ENCODE measurements at places on chromosomes 5 and 9. TPM values are rescaled to one million over a fixed set of nuclear protein-coding genes. Genes with fewer than 3 reads are reported as not detected.

Gene ZNF300
- 15.6 TPM for total RNA-seq

DNA sequence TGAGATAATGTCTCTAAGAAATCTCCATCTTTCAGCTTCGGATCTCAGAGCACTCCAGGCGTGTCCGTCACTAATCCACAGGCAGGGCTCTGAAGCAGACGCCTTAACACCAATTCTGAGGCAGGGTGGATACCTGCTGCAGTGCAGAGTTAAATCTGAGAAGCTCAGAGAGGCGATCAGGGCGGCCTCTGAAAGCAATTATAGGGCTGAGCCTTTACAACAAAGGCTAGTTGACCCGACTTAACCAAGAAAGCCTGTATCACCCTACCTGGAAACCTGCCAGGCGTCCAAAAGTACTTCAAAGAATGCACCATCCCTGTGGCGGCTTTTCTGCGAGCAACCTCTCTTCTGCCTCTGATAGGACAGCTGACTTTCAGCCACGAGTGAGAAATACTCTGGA is 134.8 kb upstream of the MSX2 start:
- H3K4me1 ChIP-seq, result peaks cover 13% of the 10 kb centered on the region

Gene PDLIM7
- 494 TPM for total RNA-seq

- DNase-seq, result no peak
- H3K36me3 ChIP-seq, result peaks cover 36% of the 10 kb centered on the region
- no peak overlapping the region for H3K4me3 ChIP-seq
- peak overlapping the region; percentile 76 for H3K27ac ChIP-seq
- peaks cover 4% of the 10 kb centered on the region for H3K4me1 ChIP-seq
Measured at GRCh38 chr5:123582550-123583285, 70.7 kb downstream of the CSNK1G3 start.

- H3K4me1 ChIP-seq, result peaks cover 13% of the 10 kb centered on the region
- peak overlapping the region; percentile 23 for H3K27ac ChIP-seq
- no peaks in the 10 kb centered on the region for H3K27me3 ChIP-seq
- DNase-seq, result no peak
- H3K4me3 ChIP-seq, result no peak overlapping the region
Measured at GRCh38 chr9:116855881-116856662, 169.0 kb downstream of the TRIM32 start.

- DNase-seq, result no peak
- peaks cover 7% of the 10 kb centered on the region for H3K27me3 ChIP-seq
- H3K4me3 ChIP-seq, result no peak overlapping the region
Measured at GRCh38 chr5:8844206-8844605, 701.7 kb downstream of the SEMA5A start.

GRCh38 chr5:64292611-64293215 is 127.1 kb downstream of the RNF180 start:
- H3K4me3 ChIP-seq, result no peak overlapping the region

DNA sequence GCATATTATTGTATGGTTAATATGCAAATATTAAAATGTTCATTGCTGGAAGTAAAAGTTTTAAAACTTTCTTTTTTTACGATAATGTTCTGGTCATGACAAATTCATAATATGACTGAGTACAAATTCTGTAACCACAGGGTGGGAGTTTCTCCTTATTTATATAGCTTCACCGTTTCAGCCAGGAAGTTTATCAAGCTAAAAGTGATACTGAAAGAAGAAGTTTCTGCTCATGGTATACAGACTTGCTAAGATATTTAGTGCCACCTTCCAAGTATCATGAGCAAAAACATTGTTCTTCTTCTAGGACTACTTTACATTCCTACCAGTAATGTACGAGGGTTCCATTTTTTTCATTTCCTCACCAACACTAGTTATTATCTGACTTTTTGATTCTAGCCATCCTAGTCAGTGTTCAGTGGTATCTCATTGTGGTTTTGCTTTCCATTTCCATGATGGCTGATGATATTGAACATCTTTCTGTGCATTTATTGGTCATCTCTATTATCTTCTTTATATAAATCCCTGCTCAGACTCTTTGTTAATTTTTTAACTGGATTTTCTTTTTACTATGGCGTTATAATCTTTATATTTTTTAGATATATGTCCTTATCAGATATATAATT is 94.2 kb upstream of the PRRC1 start:
- H3K36me3 ChIP-seq, result peaks cover 3% of the 10 kb centered on the region
- H3K27me3 ChIP-seq, result no peaks in the 10 kb centered on the region
- DNase-seq, result no peak
- H3K4me3 ChIP-seq, result no peak overlapping the region
- peaks cover 36% of the 10 kb centered on the region for H3K4me1 ChIP-seq
- H3K27ac ChIP-seq, result no peak overlapping the region

DNA sequence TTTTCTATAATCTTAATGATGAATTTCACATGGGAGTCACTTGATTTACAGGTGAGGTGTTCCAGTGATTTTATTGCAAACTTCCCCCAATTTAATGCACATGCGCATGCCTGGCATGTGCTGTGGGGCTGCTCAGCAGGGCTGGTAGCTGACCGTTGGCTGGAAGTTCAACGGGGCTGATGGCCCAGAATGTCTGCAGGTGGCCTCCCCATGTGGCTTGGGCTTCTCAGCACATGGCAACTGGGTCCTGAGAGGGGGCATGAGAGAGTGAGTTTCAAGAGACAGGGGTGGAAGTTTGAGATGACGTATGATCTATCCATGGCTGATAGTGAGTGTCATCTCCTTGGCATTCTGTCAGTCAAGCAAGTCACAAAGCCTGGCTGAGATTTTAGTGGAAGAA is 259.8 kb downstream of the ZSWIM6 start:
- H3K27me3 ChIP-seq, result peaks cover 1% of the 10 kb centered on the region
- H3K4me1 ChIP-seq, result no peaks in the 10 kb centered on the region
- no peak for DNase-seq
- no peak overlapping the region for H3K4me3 ChIP-seq

- no peaks in the 10 kb centered on the region for H3K36me3 ChIP-seq
- no peak overlapping the region for H3K4me3 ChIP-seq
- no peaks in the 10 kb centered on the region for H3K27me3 ChIP-seq
Measured at GRCh38 chr9:92954049-92954861, 6.9 kb downstream of the FGD3 start.

GRCh38 chr9:127928676-127929624 is 1.6 kb downstream of the PIP5KL1 start:
- H3K27me3 ChIP-seq, result peaks cover 52% of the 10 kb centered on the region
- no peak overlapping the region for H3K27ac ChIP-seq
- H3K4me3 ChIP-seq, result peak overlapping the region; percentile 60
- DNase-seq, result no peak

Gene DRD1
- total RNA-seq, result 0.40 TPM

Measured in mesothelial cell of epicardium (in vitro differentiated cells).